ENCODE measurements at places on chromosomes 13 and 19.

GRCh38 chr13:42880056-42880605, 98.7 kb downstream of the FAM216B start:
- DNase-seq = no peak

GRCh38 chr13:106507560-106508274, 27.7 kb downstream of the EFNB2 start:
- DNase-seq = peak; percentile 45

- no peak for DNase-seq
Measured at GRCh38 chr19:19319732-19320360, 463 bp downstream of the SUGP1 start.

DNA sequence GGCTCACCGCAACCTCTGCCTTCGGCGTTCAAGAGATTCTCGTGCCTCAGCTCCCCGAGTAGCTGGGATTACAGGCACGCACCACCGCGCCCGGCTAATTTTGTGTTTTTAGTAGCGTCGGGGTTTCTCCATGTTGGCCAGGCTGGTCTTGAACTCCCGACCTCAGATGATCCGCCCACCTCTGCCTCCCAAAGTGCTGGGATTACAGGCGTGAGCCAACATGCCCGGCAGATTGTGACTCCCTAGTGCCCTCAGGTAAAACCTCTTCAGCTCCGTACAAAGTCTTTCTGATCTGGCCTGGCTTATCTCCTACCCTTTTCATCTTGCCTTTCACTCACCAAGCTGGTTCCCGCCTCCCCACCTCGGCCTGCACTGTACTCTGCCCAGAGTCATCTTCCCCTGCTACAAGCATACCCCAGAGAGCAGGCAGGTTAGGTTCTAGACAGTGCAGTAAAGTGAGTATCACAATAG, 15.0 kb downstream of the BICRA start:
- no peak for DNase-seq

DNA sequence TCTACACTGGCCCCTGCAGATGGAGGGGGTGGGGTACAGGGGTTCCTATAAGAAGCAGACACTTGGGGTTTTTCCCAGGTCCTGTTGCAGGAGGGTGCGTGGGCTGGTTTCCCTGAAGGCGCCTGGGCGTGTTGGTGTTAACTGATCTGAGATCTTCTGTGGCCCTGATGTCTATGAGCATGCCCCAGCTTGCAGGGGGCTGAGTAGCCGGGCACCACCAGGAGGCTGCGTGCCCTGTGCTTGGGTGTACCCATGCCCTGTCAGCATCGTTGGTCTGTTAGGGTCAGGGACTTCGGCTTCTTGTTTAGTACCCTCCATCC, 45.3 kb downstream of the CAPN12 start:
- DNase-seq = no peak

DNA sequence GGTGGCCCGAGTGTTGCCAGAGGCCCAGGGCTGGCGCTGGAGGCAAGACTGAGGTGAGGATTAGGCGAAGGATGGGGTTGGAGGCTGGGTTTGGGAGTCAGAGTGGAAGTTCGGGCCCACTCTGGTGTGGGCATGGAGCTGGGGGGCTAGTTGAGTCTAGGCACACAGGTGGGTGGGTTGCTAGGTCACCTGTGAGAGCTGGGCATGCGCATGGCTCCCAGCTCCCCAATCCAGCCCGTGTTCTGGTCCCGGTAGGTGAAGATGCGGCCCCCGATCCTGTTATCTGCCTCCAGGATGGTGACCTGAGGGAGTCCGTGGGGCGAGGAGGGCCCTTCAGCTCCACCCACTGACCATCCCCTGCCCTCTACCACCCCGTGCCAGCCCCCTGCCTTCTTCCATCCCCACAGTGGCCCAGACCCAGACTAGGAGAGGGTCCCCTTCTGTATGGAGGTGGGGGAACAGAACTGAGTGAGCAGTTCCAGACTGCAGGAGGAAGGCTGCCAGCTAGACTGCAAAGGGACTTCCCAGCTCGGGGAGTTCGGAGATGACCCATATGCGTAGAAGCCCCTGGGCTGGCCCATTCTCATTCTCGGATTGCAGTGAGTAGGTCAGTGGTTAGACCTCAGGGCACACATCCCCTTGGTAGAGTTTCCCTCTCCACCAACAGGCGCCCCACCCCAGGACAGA, 1.7 kb downstream of the IL4I1 start:
- DNase-seq = no peak

- peak; percentile 52 for DNase-seq
Measured at GRCh38 chr19:19642506-19643157, 825 bp downstream of the GMIP start.

DNA sequence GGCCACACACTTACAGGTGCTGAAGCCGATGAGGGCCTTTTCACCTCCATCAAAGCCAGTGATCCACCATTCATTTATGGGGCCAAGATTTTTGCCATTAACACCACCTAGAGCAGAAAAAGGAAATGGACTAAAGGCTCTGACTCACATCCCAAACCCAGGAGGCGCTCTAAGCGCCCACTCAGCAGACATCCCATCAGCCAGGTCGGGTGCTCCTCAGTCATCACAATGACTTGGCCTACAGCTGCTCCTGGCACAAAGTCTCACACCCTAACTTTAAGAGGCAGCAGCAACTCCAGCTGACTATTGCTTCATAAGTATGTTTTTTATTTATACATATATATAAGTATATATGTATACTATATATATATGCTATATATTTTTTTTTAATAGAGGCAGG, 36.1 kb upstream of the EIF3G start:
- no peak for DNase-seq

DNA sequence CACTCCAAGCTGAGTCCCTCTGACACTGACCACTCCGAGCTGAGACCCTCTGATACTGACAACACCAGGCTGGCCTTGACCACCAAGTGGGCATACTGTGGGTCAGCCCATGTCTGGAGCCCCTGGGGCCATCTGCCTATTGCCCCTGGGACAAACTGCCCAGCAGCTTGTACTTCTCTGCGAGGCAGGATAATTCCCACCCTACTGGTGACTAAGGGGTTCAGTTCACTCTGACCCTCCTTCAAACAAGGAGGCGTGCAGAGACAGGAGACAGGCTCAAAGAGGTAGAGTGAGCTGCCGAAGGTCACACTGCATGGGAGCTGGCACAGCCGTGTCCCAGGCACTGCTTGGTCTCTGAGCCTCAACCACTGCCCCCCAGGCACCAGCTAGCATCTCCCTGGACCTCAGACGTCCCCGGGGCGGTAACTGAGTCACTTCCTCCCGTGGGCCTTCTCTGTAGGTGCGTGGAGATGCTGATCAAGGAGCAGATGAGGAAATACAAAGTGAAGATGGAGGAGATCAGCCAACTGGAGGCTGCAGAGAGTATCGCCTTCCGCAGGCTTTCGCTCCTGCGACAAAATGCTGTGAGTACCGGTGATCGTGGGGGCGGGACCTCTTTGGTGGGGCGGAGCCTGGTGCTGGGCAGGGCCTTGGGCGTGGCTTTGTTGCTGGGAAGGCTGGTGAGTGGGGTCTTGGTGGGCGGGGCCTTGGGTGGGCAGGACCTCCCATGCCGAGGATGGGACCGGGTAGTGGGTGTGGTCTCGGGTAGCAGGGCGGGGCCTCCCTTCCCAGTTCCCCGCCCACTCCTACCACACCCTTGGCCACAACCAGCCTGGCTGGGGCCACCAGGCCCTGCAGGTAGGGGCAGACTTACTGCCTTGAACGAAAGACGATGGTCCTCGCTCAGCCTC, 5.8 kb upstream of the USE1 start:
- DNase-seq = peak; percentile 77

DNA sequence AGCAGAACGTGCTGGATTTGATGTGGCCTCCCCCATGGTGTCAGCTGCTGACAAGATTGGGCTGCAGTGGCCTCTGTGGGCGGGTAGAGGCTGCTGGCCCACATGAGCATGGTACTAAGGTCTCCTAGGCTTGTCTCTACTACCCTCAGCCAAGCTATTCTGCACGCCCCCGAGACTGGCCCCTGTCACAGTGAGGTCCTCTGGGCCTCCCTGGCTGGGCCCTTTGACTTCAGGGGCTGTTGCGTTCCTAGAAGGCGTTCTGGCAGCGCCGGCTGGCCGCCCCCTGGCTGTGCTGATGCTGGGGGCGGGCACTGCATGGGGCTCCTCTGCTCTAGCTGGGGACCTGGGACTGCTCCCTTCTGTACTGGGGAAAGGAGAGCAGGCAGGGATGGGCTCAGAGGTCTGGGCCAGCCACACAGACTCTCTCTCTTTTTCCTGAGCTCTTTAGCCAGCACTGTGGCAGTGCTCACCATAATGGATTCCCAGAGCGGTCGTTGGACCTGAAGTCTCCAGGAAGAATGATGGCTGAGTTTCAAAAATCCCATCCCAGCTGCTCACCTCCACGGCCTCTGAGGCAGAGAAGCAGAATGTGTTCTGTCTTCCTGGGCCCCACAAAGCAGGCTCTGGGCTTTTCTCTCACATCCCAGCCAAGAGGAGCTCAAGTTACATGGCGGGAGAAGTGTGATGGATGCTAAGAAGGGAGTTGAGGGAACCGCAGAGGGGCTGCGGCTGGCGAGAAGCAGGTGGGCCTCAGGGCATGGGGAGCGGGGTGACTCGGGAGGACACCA, 32.3 kb downstream of the TSSK6 start:
- DNase-seq = no peak

DNA sequence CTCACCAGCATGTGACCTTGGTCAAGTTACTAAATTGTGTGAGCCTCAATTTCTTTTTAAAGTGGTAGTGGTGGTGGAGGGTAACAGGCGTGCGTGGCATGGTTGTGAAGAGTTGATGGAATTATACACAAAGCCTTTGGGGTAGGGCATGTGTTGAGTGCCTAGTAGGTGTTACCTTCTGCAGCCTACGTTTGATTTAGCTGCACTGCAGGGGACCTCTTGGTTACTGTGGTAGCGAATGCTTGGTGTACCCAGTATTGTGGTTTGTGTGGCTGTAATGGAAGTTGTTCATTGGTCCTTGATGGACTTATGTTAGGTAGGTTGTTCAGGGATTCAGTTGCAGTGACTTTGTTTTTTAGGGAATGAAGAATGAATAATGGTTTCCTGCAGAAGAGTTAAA, 24.6 kb downstream of the PRAM1 start:
- no peak for DNase-seq

GRCh38 chr13:48731001-48731658, 77.4 kb downstream of the CYSLTR2 start:
- DNase-seq = peak; percentile 45

DNA sequence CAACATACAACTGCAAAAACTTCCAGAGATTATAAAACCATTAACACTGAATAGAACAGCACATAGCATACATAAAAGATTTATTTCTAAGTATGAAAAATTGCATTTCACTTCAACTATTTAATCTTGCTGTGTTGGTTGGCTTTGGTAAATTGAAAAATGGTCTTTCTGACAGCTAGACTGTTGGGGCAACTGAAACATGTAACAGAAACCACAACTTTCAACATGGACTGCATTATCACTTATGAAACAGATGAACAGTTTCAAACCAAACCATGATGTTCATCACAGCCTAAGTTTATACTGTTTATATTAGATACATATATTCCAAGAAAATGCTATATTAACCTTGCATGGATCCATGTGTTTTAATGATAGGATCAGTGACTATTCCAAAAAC, 324.1 kb upstream of the PCDH9 start:
- no peak for DNase-seq

DNA sequence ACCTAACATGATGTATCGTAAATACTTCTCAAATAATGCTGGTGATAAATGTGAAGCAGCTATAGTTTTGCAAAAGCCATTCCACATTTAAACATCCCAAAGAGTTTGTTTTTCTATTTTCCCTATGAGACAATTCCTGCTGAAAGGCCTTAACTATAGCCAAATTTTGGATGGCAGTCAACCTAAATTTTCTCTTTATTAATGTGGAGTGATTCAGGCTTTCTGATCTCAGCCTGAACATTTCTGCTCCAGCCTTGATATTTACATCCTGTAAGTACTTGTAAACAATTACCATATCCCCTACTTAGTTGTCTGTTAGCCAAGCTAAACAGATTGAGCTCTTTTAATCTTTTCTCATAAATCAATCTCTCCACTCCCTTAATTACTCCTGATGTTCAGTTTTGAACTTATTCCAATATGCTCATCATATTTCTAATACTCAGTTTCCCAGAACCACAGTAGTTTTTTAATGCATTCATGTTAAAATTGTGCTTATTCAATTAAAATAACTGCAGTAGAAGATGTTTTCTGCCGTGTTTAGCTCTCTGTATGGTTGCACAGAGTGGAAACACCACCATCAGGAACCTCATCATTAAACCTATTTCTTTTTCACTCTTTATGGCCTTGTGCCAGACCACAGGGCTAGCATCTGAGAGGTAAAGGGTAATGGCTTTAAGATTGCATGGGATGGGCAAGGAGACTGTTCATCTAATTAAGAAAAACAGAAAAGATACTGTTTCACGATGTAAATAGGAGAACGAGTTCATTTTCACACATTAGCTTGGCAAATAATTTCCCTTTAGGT, 1235.2 kb upstream of the SLC10A2 start:
- DNase-seq = no peak

- no peak for DNase-seq
Measured at GRCh38 chr13:70809588-70809987, 701.3 kb upstream of the KLHL1 start.

GRCh38 chr13:94968040-94968756, 255.9 kb upstream of the SOX21 start:
- peak; percentile 12 for DNase-seq

DNA sequence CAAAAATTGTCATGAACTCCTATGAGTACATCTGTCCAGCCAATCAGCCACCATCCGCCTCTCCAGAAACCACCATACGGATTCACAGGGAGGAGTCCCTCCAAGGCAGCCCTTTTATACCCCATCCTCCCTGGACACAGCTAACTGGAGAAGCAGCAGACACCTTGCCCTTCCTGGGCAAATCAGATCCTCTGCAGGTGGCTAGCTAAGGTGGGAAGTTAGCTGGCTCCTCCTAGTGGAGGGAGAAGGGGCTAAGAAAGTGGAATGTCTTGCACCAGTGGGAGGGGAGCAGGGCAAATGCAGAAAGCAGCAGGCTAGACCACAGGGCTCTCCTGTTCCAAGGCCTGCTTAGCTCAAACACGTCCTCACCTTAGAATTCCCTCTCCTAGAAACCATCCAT, 46.2 kb upstream of the UQCRFS1 start:
- peak; percentile 41 for DNase-seq

DNA sequence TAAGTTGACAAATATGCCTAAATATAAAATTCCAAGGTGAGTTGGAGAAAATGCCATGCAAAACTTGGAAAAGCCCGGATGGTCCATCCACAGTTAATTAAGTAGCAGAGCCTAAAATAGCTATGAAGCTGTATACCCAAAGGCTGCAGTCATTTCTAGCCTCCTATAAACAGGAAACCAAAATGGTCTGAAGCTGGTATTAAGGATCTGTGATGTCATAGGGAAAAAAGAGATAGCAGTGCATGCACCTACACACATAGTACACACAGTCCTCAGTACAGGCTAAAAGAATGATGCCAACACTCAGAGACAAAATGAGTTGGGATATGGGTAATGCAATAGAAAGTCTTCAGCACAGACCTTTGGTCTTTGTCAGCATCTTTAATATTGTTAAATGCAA, 736.9 kb downstream of the EFNB2 start:
- DNase-seq = no peak

DNA sequence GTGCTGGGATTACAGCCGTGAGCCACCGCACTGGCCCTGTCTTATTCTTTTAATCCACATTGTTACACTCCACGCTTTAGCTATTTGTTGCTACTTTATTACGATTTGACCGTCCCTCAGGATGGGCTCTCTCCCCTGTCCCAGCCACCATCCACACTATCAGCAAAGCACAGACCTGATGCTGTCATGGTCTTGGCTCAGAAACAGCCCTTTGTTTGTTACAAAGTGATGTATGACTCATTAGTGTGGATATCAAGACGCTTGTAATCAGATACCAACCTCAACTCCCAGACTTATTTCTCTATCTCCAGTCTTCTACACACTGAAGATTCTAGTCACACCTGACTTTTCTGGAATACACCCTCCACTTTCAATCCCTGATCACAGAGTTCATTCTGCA, 84.6 kb upstream of the FREM2 start:
- no peak for DNase-seq

Measured in KBM-7 (cell line).